ENCODE measurements at places on chromosomes 5 and 9. TPM values are rescaled to one million over a fixed set of nuclear protein-coding genes. Genes with fewer than 3 reads are reported as not detected.

The ZNF354C gene
- 7.0 TPM for total RNA-seq

The AQP3 gene
- total RNA-seq: 5.9 TPM

The GFPT2 gene
- total RNA-seq: 169 TPM

The OLFM1 gene
- 0.44 TPM for total RNA-seq

The BDP1 gene
- total RNA-seq: 33.9 TPM

The CERCAM gene
- 148 TPM for total RNA-seq

The B4GALT1 gene
- total RNA-seq: 52.0 TPM

The TRPM6 gene
- under 0.01 TPM for total RNA-seq

The C1QTNF3 gene
- under 0.01 TPM for total RNA-seq

The HMCN2 gene
- total RNA-seq: not detected
